ENCODE measurements at places on chromosomes 7 and 10.

DNA sequence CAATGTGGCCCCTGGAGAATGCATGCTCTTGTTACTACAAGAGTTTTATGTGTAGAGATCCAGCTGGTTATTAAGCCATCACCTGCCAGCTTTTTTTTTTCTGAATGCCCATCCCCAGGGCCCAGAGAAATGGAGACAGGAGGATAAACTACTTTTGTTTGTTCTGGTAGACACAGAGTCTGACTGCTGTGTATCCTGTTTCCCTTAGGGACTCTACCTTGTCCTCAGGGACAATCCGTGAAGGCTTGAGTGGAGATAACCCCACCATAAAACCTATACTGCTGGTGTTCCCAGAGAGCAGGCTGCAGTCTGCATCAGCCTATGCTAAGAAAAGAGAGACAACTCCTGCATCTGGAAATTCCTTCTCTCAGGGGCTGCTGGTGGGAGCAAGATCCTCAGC is at the start of gene OR2A5:
Gene OR2A5 (plus strand): TSS at position 301 of the 400 bp plus-strand sequence. CDS start 1,454 bp downstream, outside the sequence.
- no peak for DNase-seq

DNA sequence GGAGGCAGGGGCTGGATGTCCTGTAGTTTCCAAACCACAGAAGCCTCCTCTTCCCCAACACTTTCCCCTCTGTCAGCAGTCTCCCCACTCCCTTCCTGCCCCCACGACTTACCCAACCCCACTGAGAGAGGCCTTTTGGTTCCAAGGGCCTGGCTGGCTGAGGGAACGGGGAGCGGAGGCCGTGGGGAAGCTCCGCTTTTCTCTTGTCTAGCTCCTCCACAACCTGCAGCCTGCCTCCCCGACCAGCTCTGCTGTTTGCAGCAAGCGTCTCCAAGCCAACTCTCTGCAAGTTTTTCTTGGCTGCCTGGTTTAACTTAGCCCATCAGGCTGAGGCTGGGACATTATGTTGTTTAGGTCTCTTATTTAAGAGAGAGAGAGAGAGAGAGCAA is 126.8 kb downstream of the NEURL1 start:
- no peak for DNase-seq

DNA sequence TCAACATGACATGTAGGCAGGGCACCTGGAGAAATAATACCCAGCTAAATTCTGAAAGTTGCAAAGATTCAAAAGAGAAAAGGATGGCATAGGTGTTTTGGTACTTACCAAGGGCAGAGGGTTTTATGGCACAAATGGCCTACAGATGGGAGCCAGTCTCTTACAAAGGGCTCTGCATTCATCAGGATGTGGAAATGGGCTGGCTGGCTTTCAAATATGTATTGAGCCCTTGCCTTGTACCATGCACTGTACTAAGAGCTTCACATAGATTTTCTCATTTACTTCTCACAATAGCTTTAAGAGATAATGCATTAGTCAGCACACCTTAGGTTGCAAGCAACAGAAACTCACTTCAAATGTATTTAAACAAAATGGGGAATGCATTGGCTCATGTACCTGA is 327.1 kb downstream of the BICC1 start:
- no peak for DNase-seq

GRCh38 chr10:123021517-123021916 is 12.7 kb downstream of the ACADSB start:
- no peak for DNase-seq

DNA sequence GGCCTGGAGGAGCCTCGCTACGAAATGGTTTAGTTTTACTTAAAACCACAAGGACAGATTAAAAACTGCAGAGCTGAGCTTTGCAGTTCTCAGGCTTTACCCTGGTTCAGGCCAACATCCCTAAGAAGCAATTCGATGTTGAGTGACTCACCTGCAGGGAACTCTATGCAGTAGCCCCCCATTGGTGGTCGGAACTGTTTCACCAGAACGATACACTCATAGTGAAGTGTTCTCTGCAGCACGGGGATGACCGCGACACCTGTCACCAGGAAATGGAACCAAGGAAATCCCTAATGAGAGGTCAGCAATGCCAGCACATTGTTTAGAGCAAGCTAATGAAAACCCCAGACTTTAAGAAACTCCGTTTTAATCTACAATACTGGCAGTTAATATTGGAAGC is 18.0 kb downstream of the NUDT5 start:
- DNase-seq = no peak

DNA sequence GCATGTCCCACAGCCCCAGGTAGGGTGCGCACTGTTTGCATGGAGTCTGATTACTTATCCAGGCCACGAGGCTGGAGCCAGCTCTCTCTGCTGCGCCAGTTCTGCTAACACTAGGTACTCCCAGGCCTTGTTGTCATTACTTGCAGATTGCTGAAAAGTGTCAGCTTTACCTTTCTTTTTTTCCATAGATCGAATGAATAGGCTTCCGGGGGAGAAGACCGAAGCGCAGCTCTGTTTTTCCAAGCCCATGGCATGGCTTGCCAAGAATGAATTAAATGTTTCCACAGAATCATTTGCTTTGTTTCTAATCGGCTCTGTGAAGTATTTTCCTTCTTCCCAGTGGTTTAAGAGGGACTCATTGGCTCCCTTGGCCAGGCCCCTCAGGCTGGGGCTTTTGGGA is 285.8 kb downstream of the BMPER start:
- no peak for DNase-seq

- no peak for DNase-seq
Measured at GRCh38 chr7:103666326-103666725, 220.3 kb upstream of the SLC26A5 start.

GRCh38 chr10:35219292-35219691 is 92.6 kb downstream of the CREM start:
- no peak for DNase-seq

- no peak for DNase-seq
Measured at GRCh38 chr7:130273933-130274255, 7.2 kb downstream of the CPA2 start.

GRCh38 chr7:18520450-18521235 is 25.1 kb downstream of the HDAC9 start:
- DNase-seq = no peak

DNA sequence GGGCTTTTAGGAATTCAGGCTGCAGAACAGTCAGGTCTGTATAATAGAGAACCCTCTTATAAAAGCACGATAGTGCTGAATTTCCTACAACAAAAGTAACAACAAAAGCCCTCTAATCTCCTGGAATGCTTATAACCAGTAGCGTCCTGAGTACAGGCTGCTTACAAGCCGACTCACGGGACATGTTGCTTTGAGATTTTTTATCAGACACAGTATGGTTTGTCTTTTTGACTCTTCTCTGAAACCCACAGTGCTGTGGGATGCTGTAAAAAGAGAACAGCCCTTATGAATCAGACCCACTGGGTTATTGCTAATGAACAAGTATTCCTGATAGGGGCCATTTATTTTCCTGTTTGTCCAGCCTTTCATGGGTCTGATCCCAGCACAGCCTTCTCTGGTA is 59.4 kb downstream of the PLPP4 start:
- DNase-seq = no peak

- no peak for DNase-seq
Measured at GRCh38 chr10:7417807-7418206, 7.0 kb upstream of the SFMBT2 start.

GRCh38 chr7:1938788-1939433 is 268.8 kb downstream of the ELFN1 start:
- no peak for DNase-seq
